ENCODE measurements at places on chromosomes 4 and X.

GRCh38 chr4:101157415-101158133 is 189.8 kb downstream of the PPP3CA start:
- no peak for DNase-seq

DNA sequence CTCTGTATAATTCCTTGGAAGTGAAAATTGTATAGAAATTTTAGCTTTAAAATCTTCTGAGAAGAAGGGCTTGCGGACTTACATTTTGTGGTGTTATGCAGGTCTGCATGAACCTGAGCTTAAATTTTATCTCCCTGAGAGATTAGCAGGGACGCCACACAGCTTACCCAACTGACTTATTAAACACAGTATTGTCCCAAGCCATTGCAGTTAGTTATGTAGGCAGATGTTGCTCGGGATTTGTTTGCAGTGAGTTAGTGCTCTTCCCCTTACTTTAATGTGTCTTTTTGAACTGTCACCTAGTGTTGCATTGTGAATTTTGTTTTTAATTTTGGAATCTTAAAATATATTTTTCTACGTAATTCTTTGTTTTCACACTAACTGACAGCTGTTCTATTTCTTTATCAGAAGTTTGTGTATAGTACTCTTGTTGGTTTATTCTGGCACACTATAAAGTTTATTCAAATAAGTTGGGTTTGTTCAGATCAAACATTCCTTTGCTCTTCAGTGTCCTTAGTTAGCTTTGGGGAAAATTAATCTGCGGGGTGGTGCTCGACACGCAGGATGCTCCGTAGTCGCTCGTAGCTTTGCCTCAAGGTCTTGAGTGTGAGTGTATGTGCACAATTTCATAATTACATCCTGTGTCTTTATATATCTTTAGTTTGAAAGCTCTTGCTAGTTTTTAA is 145.4 kb downstream of the STIM2 start:
- DNase-seq: no peak

GRCh38 chr4:165301833-165302232 is 25.6 kb upstream of the MSMO1 start:
- DNase-seq: no peak

GRCh38 chr4:106201373-106201772 is 114.6 kb downstream of the TBCK start:
- no peak for DNase-seq

- DNase-seq: peak; percentile 93
These were observed at the start of gene PARM1 for GRCh38 chr4:74932832-74933561. PARM1 (plus strand) TSS chr4:74933116; CDS start chr4:74933328, 212 bp downstream.

DNA sequence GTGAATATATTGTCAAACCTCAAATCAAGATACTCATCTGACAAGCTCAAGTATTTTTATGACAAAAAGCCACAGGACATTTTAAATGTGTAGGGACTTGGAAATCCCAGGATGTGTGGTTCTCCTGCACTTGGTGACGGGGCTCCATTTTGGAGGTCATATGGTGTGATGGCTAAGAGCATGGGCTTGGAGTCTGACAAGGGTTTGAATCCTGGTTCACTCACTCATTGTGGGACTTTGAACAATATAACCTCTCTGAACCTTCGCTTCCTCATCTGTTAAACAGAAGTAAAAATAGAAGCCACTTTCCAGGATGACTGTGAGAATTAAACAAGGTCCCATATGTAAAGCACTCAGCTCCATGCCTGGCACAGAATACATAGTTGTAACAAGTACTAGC is 99.6 kb downstream of the SMIM20 start:
- no peak for DNase-seq

- DNase-seq: no peak
These were observed 144.8 kb upstream of the PLAC1 start for GRCh38 chrX:134803060-134803459.

GRCh38 chr4:161519611-161520010 is 644.2 kb downstream of the FSTL5 start:
- DNase-seq: no peak

- no peak for DNase-seq
These were observed 42.8 kb upstream of the CHRNA9 start for GRCh38 chr4:40292313-40292759.

Data from Right ventricle myocardium superior (tissue), 1 donor.